Stomach (tissue), 19 donors: ENCODE measurements at places on chromosomes 2 and 18. TPM values are rescaled to one million over a fixed set of nuclear protein-coding genes. Genes with fewer than 3 reads are reported as not detected.
A peak's percentile ranks its signal among the peaks of the same experiment; 100 is the strongest.

DNA sequence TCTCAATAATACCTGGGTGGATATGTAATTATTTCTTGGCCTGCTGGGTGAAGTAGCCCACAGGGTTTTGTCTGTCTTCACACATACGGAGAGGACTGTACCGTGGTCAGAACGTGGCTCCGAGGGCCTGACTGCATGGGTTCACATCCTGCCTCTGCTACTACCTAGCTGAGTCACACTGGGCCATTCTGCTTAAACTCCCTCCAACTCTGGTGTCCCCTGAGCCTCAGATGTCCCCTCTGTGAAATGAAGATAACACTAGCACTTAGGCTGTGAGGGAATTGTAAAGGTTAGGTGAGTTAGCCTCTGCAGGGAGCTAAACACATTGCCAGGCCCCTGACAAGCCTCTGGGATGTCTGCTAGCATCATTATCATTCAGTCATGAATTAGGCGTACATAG is 120.1 kb upstream of the NABP1 start:
- no peak for DNase-seq

DNA sequence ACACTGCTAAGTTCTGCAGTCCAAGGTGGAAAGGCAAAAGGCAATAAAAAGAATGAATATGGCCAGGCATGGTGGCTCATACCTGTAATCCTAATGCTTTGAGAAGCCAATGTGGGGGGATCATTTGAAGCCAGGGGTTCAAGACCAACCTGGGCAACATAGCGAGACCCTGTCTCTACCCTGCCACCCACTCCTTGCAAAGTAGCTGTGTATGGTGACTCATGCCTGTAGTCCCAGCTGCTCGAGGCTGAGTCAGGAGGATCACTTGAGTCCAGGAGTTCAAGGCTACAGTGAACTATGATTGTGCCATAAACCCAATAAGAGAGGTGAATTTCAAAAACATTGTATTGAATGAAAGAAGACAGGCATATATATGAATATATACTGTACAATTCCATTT is 2.4 kb downstream of the MYL12B start:
- DNase-seq: no peak

The LYG1 gene
- not detected for total RNA-seq

DNA sequence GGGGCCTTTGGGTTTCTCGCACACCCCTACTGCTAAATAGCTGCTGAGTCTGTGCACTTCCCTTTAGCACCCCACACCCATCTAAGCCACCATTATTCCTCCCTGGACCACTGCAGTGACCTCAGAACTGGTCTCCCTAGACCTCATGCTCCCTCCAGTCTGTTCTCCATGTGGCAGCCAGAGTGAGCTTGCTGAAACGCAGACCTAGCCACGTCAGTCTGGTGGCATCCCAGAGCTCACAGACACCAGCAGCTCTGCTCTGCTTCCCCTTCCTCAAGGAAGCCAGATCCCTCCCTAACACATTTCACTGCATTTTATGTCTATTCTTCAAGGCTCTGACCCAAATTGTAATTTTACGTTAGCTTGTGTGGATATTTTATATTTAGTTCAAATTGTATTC is 144.4 kb downstream of the DYSF start:
- DNase-seq: no peak

DNA sequence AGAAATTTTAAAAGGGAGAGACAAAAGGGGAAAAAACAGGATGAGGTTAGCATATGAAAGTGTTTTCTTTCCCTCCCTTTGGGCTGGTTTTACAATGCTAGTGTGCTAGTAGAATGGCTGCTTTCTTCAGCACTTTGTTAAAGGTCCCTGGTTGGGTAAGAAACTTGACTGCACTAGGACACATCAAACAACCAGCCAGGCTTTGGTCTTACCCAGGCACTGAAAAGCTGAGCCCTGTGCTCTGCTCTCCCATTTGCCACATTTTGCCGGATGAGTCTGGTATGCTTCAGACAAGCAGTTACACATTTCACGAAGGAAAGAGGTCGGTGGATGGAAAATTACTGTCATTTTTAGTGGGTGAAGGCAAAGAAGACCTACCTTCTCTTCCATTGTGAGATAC is 242.0 kb downstream of the DPP10 start:
- DNase-seq: peak; percentile 9

- no peak for DNase-seq
These were observed 31.9 kb downstream of the SH3RF3 start for GRCh38 chr2:109160714-109161440.

DNA sequence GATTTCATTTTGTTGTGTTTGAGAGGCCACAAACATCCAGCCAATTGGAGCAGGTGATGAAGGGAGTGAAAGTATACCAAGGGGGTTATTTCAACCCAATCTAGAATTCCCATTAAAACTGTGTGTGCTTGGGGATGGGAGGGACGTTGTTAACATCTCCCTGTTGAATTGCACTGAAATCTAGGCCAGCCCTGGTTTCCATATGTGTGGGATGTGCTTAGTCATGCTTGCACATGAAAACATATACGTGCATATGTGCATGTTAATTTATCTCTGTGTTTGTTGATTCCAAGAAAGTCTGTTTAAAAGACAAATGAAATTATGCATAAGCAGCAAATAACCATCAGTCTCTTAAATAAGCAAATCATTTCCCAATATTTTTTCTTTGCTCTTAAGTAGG is 5.6 kb downstream of the CELF4 start:
- no peak for DNase-seq

DNA sequence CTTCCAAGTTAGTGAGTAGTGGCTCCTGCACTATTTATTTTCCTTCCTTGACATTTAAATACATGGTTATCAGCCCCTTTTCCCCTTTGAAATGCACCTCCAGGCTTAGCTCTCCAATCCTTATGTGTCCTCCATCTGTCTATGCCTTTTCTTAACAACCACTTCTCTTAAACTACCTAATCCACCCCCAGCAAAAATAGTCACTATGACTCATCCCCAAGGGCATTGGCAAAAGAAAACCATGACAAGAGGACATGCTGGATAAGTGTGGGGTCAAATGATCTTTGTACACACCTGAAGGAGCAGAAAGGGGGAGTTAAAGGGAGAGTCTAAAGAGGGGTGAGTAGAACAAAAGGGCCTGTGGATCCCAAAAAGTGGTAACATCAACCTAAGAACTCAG is 127.2 kb downstream of the ANKRD44 start:
- no peak for DNase-seq

DNA sequence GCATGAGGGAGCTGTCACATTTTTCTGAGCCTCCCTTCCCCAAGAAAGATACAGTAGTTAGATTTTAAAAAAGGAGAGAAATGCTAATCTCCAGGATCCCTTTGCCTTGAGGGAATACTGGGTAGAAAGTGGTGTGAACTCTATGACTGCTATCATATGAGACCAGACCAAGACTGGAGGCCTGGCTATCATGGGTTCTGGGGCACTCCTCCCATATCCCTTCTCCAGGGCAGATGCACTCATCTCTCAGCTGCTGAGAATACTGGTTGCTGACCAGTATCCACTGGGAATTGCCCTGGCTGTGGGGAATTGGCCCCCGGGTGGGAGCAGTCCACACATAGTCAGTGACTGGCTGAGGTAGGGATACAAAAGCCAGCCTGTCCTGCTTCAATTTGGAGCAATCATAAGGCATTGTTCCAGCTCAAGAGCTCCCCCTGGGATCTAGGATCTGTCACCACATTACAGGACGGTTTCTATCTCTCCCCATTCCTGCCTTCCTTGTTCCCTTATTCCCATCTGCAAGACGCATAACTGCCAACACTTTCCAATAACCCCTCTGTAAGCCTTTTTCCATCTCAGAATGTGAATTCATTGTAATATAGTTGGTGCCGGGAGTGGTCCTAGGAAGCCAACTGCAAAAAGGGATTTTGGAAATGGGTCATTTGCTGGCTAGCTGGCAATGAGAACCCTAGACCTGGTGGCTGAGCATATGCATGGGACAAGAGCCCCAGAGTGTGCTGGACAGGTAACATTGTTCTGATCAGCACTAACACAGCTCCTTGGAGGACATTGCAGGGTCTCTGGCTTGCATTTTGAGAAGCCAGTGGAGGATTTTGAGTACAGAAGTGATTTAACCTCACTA is 35.4 kb upstream of the REEP1 start:
- peak; percentile 68 for DNase-seq

DNA sequence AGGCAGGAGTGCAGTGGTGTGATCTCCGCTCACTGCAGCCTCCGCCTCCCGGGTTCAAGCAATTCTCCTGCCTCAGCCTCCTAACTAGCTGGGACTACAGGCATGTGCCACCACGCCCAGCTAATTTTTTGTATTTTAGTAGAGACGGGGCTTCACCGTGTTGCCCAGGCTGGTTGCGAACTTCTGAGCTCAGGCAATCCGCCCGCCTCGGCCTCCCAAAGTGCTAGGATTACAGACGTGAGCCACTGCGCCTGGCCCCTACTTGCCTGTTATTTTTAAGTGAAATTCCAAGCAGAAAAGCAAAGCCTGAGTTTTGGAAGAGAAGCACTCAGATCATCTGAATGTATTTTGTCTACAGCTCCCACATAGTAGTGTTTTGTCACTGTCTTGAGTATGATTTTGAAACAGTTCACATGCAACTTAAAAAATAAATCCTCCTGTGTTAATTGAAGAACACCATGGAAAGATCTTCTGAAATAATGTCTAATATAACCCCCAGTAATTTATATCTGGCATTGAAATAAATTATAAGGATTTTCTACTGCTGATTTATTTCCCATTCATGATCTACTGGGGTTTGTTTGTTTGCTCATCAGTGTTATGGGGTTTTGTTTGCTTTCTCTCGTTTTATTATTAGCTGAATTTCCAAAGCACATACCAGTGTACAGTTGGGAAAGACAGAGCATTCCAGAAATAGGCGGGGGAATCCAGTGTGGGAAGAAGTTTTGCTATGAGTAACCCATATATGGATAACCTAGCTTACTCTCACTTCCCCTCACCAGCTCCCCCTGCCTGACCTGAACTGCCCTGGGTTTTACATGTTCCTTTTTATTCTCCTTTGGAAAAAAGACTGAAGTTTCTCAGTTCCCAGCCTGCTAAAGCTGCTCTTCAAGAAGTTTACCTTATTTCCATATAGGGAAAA is 80.1 kb upstream of the MAP3K20 start:
- DNase-seq: no peak

DNA sequence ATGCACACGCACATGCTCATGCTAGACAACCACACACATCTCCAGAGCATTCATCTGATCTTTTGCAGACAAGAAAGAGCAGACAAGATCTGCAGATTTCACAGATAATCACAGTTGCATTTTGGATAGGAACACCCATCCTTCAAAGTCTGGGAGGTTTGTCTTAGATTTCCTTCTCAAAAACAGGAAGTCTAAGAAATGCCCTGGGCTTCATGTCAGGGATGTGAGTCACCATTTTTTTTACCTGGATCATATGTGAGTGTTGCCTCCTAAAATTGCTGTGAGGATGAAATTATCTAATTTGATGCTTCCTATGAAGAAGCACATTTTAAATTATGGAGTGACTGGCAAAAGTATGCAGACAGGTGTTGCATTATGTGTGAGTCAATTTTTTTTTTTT is 46.1 kb downstream of the SRD5A2 start:
- no peak for DNase-seq

The CCDC85A gene
- 3.7 TPM for total RNA-seq

The PAIP2B gene
- total RNA-seq: 14.1 TPM

The RAPH1 gene
- 30.7 TPM for total RNA-seq

DNA sequence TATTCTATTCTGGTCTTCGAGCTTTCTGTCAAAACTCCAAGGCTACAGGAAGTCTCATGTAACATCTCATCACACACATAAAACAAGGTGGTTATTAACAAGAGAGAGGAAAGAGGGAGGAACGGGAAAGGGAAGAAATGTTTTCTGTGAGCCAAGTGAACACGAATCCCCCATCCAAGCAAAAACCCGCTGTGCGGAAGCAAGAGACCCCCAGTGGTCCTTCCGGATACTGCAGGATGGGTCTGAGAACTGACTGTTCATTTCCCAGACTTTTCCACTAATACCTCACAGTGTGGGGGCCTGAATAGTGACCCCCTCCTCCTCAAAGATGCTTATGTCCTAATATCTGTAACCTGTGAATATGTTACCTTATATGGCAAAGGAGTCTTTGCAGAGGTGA is 19.0 kb upstream of the DIPK1C start:
- DNase-seq: no peak

The CCDC74A gene
- 0.45 TPM for total RNA-seq

DNA sequence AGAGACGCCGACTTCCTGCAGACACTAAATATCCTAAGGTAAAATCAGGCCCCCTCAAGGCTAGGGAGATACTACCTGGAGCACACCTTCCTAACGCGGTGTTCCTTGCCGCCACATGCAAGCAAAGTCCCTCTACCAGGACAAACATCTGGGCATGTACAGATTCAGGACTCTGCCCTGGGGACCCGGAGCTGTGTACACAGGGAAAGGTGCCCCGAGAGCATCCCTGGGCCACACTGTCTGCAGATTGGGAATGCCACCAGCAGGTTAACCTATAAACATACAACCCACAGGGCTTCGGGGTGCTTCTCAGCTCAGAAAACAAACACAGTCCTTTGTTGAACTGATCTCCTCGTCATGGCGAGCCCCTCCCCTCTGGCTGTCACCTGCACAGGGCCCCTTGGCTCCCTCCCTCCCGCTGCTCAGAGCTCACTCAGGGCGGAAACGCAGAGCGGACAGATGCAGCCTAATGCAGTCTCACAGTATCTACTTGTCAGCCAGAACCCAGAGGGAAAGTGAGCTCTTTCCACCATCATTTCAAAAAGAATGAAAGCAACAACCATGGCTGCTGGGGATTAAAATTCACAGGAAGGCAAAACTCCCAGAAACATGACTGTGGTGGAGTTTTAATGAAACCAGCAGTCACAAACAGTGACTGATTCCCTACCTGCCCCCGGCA is 218.8 kb downstream of the HDAC4 start:
- no peak for DNase-seq

DNA sequence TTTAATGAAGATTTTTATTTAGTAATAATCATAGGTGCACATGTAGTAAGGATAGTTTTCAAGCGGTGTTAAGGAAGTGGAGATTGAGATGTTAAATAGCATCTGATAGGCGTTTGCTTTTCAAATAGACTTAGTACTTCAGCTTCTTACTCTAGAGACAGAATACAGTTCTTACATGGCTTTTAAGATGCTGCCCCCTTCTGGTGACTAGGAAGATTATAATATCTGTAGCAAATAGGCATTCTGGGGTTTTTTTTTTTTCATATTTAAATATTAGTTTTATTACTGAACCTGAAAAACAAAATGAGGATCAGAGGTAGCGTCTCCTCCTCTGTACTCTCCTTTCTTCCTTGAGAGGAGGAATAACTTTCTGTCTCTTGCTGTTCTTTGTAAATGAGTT is 100.2 kb downstream of the AGAP1 start:
- DNase-seq: no peak

The DNER gene
- 10.6 TPM for total RNA-seq
